HuH-7.5 (cell line): ENCODE measurements at places on chromosomes 11 and 22.

DNA sequence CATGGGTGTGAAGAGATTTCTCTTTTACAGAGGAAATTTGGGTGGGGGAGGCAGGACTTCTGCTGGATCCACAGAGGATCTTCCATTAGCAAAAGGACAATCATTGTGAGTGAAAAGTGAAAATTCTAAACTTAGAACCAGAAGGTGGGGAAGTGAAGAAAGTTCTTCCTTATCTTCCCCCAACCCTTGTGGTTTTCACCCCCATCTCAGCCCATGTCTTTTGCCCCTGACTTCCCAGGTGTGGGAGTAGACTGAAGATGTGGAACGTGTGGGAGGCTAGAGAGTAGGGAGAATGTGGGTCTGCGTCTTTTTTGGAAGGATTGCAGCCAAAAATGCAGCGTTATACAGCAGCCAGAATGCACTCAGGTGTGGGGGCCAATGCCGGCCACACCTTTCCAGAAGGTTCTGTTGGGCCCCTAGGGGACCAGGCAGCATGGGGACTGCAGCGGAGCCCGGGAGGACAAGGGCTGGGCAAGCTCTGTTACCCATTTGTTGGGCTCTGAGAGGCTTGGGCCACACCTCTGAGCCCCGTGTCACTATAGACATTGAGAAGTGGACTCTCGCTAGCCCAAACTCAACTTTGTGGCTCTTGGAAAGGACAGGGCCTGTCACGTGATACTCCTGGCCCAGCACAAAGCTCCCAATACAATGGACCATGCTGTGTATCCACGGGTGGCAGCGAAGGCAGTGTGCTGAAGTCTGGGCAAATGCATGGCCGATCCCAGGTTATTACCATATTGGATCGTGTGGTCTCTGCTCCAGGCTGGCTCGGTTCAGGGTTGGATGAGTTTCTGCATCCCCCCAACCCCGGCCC, 32.8 kb upstream of the LINC01488 start:
- DNase-seq = no peak

DNA sequence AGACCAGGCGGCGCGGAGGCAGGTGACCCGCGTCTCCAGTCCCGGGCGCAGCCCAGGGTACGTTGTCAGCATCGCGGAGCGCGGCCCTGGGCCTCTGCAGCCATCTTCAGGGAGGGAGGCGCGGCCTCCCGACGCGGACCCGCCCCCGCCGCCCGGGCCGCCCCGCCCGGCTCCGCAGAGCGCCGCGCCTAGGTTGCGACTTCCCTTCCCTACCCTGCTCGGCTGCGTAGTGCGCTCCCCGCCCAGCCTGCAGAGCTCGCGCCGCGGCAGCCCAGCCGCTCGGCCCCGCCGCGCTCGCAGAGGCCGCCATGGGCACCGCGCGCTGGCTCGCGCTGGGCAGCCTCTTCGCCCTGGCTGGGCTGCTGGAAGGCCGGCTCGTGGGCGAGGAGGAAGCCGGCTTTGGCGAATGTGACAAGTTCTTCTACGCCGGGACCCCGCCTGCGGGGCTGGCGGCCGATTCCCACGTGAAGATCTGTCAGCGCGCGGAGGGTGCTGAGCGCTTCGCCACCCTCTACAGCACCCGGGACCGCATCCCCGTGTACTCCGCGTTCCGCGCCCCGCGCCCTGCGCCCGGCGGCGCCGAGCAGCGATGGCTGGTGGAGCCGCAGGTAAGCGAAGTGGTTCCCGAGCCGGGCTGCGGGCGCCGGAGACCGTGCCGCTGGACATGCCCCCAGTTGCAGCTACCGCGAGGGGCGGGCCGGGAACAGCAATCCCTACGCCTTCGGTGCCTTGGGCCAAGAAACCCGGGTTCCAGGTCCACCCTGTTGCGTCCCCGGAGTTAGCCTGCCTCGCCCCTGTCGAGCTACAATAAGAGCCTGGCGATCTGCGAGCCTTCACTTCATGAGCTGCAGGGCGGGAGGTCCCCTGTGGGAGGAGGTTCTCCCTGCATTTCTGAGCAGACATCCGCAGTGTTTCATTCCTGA, at the start of gene ENDOD1:
TSS of gene ENDOD1 (plus strand) at position 227 of the 923 bp plus-strand sequence. CDS start at position 309, 82 bp downstream.
- peak; percentile 53 for DNase-seq

GRCh38 chr22:24418786-24419474, 8.5 kb upstream of the ADORA2A start:
- DNase-seq = no peak

DNA sequence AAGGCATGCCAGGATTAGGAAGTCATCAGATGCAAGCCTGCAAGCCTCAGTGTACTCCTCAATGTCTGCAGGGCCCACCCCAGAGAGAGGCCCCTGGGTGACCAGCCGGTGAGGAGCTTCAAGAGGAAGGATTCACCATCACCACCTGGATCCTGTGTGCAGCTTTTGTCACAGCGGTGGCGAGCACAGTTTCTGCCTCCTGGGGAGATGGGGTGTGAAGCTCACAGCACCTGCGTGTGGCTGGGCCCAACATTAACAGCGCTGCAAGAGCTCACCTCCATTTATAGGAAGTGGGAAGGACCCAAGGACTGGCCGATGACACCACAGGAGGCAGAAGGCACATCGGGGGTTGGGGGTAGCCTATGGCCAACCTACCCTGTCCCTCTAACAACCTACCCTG, 235.3 kb downstream of the CTTN start:
- no peak for DNase-seq

GRCh38 chr22:20026204-20026908, 5.4 kb downstream of the TANGO2 start:
- no peak for DNase-seq

DNA sequence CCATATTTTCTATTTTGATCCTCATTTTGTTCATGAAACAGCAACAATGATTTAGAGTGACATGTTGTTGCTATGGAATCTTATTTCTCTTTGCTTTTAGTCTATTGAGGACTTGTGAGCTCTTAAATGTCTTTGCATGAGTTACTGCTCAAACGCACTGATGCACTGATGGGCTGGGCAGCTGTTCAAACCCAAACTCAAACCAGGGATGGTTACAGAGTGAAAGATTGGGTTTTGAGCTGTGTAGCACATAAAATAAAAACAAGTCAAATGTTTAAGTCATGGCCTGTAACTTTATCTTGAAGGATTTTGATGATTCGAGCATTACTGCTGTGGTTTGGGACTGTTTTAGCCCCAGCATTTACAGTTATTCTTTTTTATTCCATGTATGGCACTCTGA, 20.1 kb upstream of the NCAM1 start:
- no peak for DNase-seq
